Stimulated activated naive CD4-positive, alpha-beta T cell (primary cell): ENCODE measurements at places on chromosomes 2 and 18.

DNA sequence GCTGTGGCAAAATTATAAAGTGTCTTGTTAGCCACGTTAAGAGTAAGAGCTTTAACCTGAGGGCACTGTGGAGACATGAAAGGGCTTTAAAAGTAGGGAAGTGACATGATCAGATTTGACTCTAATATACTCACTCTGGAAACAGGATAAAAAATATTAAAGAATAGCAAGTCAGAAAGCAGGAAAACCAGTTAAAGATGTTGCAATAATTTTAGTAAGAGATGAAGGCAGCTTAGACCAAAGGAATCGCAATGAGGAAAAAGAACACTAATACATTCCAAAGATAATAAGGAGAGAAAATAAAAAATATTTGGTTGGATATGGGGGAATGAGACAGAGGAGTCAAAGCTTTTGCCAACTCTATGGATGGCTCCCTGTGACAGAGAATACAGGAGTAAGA lies 183.8 kb downstream of the DYM start:
- DNase-seq: no peak

GRCh38 chr2:103208916-103209315 lies 447.1 kb downstream of the TMEM182 start:
- DNase-seq: no peak

DNA sequence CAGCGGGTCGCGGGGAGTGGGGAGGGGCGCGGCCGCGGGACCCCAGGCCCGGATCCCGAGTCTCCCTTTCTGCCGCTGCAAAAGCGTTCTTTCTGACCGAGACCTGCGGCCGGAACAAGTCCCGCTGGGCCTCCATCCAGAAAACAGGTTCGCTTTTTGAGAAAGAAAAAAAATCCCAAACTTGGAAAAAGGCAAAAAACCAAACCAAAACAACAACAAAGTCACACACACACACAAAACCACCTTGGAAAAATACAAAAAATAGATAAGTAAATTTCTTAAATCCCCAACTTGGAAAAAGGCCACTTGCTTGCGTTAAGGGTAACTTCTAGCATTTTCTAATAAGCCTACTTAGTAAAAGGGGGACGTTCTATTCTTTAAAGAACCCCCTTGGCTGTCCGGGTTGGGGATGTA lies 250 bp upstream of the CHST10 start:
- DNase-seq: no peak

- no peak for DNase-seq
Observed at GRCh38 chr2:64860276-64860885, 128.8 kb upstream of the SLC1A4 start.

GRCh38 chr18:10524507-10525370 lies 1.1 kb upstream of the NAPG start:
- DNase-seq: no peak

DNA sequence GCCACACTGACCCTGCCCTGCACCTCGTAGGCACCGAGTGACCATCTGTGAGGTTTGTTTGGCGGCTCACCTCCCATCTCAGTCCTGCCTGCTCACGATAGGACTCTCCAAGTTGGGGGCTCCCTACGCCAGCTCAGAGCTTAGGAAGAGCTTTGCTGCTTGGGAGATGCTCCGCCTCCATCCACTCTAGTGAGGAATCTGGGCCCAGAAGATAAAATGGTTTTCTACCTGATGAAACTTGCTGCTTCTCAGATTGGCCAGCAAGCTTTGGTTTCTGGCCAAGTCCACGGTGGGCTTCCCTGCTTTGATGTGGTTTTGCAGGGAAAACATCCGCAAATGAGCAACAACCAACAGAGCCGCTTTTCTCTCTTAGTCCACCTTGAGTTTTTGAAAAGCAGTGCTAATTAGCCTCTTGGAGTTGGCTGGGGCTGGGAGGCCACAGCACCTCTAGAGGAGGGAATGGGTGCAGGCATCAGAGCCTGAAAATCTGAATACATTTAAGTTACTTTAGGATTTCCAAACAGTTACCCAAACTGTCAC lies 42.2 kb downstream of the THNSL2 start:
- DNase-seq: no peak

GRCh38 chr2:199910338-199911051 lies 598 bp upstream of the C2orf69 start:
- DNase-seq: no peak

GRCh38 chr2:120204022-120204405 lies 19.2 kb downstream of the TMEM185B start:
- no peak for DNase-seq

DNA sequence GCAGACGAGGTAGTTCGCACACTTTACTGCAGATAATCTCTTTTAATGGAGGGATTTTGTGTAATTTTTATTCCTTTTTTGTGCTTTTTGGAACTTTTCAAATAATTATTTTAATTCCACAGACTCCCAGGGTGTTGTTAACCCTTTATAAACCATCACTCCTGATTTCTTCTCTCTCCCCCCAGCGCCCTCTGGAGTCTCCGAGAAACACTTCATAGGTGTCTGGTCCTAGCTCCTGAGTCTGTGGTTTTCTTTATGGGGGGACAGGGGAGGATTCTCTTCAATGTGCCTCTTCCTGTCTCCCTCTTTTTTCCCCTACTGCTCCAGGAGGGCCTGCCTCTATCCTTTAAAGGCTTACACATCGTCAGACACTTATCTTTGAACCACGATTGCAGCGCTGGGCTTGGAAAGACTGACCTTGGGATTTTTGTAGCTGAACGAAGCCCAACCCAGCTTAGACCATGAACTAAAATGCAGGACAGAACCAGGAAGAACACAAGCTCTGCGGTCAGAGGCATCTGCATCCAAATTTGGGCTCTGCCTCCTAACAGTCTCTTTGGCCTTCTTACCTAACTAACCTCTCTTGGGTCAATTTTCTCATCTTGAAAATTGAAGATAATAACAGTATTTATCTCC lies 7.1 kb upstream of the PKDCC start:
- DNase-seq: no peak

DNA sequence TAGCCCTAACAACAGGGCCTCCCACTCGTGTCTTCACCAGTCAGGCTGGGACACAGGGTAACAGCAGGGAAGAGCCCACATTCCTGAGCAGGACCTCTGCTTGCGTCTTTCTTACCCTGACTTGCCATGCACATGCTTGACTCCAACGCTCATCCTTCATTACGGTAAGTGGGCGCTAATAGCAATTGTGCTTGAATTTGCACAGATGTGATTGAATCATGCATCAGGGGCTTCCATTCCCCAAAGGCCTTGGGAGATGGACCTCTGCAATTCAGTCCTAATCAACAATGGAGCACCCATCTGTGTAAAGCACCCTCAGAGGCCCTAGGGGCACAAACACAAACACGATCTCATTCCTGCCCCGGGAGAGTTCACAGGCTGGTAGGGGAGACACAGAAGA lies 13.5 kb downstream of the TEX51 start:
- no peak for DNase-seq

DNA sequence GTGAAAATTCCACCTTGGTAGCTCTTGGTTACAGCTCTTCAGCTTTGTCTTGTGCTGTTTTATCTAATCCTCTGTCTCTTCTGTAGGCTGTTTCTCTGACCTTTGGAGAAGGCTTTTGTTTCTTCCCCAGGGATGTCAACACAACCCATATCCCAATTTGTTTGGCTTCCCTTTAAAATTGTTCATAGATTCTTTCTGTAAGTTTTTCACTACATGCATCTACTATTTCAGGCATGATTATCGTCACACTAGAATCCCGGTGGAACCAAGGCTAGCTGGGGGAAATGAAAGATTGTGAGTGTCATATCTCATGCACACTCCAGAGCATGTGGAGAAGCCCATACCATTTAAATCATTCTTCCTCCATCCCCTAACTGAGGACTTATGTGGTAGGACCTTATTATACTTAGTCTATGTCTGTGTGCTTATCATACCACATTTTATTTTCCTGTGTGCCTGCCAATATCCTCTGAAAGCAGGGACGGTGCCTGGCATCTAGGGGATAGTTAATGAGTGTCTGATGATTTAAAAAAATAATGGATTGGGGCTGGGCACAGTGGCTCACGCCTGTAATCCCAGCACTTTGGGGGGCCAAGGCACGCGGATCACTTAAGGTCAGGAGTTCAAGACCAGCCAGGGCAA lies 59.9 kb downstream of the CRIM1 start:
- no peak for DNase-seq

DNA sequence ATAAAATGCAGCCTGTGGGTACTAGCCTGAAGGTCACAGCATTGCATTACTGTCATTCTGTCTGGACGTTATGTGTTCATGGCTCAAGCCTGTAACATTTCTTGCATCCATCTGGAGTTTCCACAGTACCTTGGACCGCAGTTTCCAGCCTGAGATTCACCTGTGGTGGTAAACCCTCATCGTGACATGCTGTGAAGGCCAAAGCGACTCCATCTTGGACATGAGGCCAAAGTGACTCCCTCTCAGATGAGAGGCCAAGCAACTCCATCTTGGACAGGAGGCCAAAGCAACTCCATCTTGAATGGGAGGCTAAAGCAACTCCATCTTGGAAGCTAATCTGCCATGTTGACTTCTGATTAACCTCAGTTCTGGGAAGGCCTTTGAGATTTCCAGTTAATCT lies 257.7 kb upstream of the MYT1L start:
- no peak for DNase-seq

- DNase-seq: no peak
Observed at GRCh38 chr18:32349728-32350395, 120.8 kb downstream of the GAREM1 start.

DNA sequence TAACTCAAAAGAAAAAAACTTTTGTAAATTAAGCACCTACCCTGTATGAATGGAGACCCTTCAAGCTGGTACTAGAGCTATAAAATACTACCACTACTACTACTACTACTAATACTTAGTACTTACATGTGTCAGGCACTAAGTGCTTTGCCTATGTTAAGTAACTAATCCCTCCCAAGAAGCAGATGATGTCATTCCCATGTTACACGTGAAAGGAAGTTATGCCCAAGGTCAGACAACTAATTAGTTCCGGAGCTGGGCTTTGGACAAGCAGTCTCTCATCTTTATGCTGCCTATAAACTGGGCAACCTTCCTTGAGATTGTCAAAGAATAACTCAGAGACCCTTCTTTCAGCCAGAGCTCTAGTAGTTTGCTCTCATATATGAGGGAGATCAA lies 13.9 kb upstream of the ATP6V1B1 start:
- no peak for DNase-seq

DNA sequence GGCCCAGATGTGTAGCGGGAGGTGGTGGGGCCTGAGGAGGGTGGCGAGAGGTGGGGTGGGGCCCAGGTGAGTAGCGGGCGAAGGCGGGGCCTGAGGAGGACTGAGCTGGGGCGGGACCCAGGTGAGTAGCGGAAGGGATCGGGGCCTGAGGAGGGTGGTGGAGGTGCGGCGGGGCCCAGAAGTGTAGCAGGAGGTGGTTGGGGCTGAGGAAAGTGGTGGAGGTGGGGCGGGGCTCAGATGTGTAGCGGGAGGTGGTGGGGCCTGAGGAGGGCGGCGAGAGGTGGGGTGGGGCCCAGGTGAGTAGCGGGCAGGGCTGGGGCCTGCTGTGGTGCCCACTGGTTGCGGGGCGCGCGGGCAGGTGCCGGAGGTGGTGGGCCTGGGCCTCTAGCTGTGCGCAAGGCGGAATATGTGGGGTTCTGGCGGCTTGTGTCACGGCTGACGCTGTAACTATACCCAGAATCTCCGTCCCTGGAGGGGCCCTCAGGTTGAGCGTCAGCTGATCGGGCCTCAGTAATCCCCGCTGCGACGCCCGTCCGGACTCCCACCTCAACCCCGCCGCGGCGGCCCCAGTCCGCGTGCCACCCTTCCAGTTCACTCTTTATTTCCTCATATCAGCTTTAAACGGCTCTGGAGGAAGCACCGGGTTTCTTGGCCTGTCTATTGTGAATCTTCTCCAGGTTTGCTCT lies 866 bp upstream of the SF3B6 start:
- DNase-seq: no peak

- DNase-seq: no peak
Observed at GRCh38 chr2:178266445-178266844, 72.1 kb downstream of the OSBPL6 start.

DNA sequence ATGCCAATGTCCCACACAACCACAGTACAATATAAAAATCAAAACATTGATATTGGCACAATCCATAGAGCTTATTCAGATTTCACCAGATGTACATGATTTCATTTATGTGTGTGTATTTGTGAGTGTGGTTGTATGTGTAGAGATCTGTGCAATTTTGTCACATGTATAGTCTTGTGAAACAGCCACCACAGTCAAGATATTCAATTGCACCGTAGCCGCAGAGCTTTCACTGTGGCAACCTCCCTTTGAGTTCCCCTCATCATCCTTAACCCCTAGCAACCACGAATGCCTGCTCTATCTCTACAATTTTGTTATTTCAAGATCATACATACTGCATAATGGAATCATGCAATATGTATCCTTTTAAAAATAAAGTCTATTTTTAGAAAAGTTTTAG lies 391.3 kb downstream of the SETBP1 start:
- no peak for DNase-seq

DNA sequence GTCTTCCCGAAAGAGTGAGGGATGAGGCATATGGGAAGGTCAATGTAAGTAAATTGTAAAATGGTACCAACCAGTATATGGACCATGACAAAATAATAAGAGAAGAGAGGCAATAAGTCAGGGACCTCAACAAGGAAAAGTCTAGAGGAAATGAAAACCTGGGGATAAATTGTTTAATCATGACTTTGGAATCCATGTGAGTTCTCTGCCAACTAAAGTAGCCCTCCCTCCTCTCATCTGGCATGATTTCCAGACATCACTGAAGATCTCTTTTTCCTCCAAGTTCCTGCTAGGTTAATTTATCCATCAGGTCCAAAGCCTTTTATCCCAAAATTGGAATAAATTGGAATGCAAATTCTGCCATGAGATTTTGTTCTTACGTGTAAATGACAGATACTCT lies 417.9 kb downstream of the NRXN1 start:
- no peak for DNase-seq

DNA sequence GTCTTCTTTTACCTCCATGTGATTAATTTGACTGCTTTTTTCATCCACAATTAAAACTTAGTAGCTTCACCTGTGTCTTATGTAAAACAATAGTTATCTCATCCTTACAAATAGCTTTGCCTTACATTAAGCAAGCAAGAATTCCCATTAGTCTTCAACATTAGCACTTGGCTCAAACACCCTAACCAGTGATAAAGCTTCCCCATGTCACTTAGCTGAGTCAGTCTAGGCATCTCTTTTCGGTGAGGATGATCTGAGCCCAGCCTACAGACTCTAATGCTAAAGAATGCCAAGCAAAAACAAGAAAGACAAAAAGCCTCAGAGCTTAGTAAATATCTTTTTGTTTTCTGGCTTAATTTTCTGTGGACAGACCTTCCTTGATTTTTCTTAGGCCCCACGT lies 26.1 kb downstream of the GAD1 start:
- no peak for DNase-seq
